ENCODE measurements at places on chromosomes 16 and 17.

- no peak for DNase-seq
These were observed 248.3 kb upstream of the CIBAR2 start for GRCh38 chr16:85360323-85361277.

GRCh38 chr16:4046221-4046620 is 70.0 kb downstream of the ADCY9 start:
- DNase-seq: no peak

GRCh38 chr17:72461757-72462156 is 340.9 kb downstream of the SOX9 start:
- DNase-seq: no peak

DNA sequence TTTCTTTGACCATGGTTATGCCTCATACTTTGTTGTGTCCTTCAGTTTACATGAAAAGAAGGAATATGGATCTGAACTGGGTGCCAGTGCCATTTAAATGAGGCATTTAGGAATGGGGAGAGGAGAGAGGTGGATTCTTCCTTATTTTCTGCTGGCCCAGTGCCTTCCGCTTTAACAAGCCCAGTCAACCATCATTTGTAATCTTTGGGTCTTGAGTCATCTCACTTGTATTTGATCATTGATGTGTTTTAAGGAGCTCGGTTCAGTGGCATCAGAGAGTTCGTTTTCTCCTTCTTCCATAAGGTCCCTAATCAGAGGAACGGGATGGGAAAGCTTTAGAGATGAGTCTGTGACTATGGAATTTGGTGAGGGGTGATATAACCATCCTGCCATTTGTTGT is 334.9 kb downstream of the WWOX start:
- DNase-seq: no peak

- DNase-seq: no peak
These were observed 1.9 kb upstream of the WWOX start for GRCh38 chr16:78097548-78097947.

GRCh38 chr17:73941919-73942530 is 261.5 kb upstream of the RPL38 start:
- DNase-seq: no peak

DNA sequence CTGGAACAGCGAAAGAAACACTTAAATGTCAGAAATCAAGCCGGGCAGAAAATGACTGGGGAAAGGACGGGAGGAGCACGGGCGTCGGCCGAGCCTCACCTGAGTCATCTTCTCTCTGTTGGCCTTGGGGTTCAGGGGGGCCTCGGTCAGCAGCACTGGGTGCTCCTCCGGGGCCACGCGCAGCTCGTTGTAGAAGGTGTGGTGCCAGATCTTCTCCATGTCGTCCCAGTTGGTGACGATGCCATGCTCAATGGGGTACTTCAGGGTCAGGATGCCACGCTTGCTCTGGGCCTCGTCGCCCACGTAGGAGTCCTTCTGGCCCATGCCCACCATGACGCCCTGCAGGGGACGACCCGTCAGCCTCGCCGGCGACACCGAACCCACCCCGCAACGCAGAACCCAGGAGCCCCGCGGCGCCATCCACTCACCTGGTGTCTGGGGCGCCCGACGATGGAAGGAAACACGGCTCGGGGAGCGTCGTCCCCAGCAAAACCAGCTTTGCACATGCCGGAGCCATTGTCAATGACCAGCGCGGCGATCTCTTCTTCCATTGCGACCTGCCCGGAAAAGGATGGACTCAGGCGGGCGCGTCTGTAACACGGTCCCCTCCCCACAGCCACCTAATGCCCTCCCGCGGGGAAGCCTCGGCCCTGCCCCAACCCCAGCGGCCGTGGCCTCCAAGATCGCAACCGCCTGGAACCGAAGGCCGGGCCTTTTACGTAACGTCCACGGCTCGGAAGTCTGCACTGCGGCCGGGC is 616 bp downstream of the ACTG1 start:
- DNase-seq: no peak

DNA sequence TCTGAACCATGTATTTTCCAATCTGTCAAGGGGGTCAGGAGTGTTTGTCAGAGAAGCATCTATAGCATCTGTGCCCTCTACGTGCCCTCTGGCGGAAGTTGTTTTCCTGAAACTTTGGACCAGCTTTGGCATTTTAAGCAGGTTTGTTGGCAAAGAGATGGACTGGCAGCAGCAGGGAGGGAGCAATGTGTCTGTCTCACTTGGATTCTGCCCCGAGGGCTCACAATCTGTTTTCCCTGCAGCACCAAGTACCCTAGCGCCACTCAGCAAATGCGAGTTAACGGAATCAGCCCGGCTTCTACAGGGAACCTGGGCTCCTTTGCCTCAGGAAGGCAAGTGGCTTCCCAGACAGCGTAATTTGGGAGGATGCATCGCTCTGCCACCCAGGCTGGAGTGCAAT is 17.4 kb downstream of the DUSP14 start:
- DNase-seq: no peak

- DNase-seq: no peak
These were observed 1.2 kb downstream of the LAT start for GRCh38 chr16:28986046-28986445.

GRCh38 chr17:66920950-66921349 is 43.6 kb upstream of the CACNG4 start:
- DNase-seq: no peak

- no peak for DNase-seq
These were observed 258.2 kb upstream of the HSBP1 start for GRCh38 chr16:83549316-83550182.

- DNase-seq: no peak
These were observed 14.5 kb downstream of the NKD1 start for GRCh38 chr16:50562657-50563056.

DNA sequence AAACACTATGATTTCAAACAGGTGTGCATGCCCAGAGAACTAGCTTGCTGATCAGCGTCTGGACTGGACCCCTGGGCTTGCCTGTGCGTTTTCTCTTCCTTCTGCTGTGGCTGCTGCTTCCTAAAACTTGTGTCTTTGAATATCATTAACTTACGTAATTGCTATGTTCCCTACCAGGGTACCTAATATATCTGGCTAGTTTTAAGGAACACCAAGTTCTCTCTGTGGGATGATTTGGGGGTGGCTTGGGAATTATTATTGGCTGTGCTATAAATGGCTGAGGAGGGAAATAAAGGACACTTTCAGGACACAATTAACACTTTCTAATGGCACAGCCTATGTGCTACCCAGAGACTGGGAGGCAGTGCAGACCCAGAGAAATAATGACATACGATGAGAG is 606.0 kb upstream of the RBFOX1 start:
- DNase-seq: no peak

DNA sequence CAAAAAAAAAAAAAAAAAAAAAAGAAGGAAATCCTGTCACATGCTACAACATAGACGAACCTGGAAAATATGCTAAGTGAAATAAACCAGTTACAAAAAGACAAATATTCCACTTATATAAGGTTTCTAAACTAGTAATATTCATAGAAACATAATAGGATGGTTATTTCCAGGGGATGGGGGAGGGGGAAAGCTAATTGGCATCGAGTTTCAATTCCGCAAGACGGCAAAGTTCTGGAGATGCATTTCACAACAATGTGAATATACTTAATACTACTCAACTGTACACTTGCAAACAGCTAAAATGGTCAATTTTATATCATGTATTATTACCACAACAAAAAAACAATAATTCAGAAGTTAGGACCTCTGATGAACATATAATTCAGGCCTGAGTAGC is 37.9 kb upstream of the ABCA9 start:
- DNase-seq: no peak

GRCh38 chr16:15887283-15887682 is 1.1 kb downstream of the CEP20 start:
- DNase-seq: no peak

DNA sequence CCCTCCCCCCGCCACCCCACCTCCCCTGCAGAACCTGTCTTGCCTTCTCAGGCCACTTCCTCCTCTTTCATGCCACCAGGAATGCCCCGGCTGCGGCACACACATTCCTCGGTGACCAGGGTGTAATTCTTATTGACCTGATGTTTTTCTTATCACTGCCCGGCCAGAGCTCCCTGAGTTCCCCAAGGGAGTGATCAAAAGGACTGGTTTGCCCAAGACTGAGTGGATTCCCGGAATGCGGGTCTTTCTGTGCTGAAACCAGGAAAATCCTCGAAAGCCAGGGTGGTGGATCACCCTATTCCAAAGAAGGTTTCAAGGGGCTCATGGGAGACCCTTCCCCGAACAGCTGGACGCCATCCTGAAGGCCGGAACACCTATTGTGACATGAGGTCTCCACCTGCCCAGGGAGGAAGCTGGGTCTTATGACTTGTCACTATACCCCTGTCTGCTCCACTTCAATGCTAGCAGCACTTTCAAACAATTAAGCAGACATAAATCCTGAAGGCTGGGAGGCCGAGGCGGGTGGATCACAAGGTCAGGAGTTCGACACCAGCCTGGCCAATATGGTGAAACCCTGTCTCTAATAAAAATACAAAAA is 53.0 kb upstream of the RPL38 start:
- DNase-seq: no peak

DNA sequence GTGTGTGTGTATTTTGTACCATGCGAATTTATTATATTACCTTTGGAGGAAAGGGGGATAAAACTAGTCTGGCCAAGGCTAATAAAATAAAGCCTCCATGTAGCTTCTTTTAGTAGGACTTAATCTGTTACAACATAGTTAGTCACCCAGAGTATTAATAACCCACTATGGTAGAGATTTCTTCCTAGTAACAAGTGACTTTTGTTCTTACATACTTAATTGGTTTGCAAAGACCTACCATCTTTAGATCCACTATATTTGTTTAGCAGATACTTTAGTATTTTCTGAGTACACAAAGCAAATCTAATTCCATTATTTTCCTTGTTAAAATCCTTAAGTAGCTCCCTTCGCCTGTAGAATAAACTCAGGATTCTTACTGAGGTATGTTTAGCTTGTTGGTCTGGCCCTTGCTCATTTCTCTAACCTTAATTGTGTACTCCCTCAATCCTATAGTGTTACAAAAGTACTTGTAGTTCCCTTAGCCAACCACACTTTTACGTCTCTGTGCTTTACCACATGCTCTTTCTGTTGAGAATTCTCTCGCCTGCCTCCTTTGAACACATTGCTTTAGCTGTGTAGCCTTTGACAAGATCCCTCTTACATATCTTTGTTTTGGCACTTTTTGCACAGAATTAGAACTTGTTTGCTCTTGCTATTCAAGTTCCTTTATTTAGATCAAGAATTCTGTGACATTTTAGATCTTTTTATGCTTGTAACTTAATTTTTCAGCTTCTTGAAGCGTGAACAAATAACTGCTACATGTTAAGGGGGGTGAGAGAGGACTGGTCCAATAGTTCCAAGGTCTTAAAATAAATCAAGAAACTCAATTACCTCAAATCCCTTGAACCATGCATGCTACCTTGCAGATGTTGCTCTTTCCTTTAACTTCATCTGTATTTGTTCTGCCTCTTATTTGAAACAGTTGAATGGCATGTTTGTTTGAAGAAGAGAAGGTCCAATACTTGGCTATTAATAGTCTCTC is 23.8 kb downstream of the CLTC start:
- no peak for DNase-seq

DNA sequence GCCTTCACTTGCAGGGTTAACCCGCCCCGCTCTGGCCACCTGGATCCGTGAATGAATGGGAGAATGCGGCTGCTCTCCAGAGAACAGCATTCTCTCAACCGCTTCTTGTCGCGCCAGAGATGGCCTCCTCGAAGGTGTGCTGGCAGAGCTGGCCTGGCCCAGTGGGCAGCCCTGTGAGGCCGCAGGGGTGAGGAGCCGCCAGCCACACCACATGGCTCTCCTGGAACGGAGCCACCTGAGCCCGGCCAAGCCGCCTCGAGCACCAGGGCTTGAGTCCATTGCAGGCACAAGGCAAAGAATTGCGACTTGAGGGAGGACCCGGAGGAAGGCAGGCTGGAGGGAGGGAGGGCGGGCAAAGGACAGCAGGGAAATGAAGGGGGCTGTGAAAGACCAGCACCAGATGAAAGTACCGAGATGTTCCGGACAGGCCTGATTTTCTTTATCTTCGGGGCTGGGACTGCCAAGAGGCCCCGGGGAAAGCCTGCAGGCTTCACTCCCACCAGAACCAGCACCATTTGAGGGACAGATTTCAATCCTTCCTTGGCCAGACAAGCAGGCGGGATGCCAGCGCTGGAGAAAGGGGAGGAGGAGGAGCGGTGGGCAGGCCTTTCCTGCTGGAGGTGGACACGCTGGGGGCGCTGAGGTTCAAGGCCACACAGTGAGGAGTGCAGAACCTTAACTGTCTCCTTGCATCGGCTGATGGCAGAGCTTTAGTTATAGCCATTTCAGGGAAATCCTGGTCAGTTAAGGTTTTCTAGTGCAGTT is 69.4 kb downstream of the MRC2 start:
- no peak for DNase-seq

GRCh38 chr17:56700919-56701420 is 107.5 kb downstream of the NOG start:
- DNase-seq: no peak

DNA sequence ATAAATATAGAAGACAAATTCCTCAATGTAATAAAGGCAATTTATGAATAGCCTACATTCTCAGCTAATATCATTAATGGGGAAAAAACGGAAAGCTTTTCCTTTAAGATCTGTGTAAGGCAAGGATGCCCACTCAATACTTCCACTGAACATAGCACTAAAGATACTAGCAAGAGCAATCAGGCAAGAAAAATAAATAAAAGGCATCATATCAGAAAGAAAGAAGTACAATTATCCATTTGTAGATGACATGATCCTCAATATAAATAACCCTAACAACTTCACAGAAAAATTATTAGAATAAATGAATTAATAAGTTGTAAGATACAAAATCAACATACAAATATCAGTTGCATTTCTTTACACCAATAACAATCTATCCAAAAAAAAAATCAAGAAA is 37.1 kb downstream of the C16orf87 start:
- DNase-seq: no peak

DNA sequence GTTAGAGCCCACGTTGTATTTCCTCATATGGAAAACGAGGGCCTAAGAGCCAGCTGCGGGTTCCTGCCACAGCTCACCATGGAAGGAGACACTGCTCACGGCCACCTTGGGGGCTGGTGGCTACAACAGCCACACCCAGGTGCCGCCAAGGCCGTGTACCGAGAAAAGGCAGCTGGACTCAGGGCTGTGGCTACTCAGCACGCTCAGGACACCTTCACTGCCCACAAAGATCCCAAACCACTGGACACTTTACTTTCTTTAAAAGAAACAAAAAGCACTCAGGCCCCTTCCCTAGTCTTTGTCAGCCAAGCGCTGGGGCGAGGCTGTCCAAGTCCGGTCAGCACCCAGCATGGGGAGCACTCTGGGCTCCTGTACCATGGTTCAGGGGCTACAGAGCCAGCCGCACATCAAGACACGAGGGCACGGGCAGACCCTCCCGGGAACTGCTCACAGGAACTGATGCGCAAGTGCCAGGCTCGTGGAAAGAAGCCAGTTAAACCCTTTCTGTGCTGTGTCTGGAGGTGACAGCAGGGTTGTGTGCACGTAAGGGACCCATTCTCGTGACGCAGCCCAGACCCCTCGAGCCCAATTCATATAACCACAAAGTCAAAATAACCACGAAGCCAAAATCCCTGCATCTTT is 18.5 kb downstream of the SLC16A3 start:
- no peak for DNase-seq
